ENCODE measurements at places on chromosomes 2 and 18.

GRCh38 chr2:160097326-160097725, 34.9 kb upstream of the PLA2R1 start:
- DNase-seq = no peak

- no peak for DNase-seq
Observed at GRCh38 chr18:62918361-62918760, 203.0 kb downstream of the PHLPP1 start.

DNA sequence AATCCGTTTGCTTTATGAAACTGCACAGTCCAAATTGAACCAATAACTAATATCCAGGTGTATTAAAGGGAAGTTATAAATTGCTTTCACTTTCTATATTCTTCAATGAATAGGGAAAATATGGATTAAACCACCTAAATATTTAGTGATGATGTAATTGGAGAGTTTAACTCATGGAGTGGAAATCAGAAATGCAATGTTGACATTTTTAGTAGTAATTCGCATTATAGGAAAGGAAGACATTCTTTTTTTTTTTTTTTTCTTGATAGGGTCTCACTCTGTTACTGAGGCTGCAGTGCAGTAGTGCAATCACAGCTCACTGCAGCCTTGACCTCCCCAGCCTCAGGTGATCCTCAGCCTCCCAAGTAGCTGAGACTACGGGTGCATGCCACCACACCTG, 321.9 kb downstream of the RNF144A start:
- no peak for DNase-seq

DNA sequence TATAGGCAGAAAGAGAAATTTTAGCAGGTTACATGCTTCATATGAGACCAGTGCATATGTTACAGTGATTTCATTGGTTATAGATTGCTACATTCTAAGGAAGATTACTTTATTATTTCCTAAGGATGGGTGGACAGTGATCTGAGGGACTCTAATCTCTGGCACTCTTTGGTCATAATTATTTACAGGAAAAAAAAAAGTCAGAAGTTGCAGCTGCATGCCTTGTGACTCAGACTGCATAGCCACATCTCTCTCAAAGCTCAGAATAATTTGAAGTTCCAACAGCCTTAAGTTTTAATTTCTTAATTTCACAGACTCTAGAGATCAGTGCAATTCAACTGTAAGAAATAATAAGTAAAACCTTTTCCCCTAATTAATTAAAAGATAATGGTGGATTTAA, 27.1 kb upstream of the BARD1 start:
- DNase-seq = no peak

- no peak for DNase-seq
Observed at GRCh38 chr2:195622966-195623365, 34.1 kb upstream of the SLC39A10 start.

DNA sequence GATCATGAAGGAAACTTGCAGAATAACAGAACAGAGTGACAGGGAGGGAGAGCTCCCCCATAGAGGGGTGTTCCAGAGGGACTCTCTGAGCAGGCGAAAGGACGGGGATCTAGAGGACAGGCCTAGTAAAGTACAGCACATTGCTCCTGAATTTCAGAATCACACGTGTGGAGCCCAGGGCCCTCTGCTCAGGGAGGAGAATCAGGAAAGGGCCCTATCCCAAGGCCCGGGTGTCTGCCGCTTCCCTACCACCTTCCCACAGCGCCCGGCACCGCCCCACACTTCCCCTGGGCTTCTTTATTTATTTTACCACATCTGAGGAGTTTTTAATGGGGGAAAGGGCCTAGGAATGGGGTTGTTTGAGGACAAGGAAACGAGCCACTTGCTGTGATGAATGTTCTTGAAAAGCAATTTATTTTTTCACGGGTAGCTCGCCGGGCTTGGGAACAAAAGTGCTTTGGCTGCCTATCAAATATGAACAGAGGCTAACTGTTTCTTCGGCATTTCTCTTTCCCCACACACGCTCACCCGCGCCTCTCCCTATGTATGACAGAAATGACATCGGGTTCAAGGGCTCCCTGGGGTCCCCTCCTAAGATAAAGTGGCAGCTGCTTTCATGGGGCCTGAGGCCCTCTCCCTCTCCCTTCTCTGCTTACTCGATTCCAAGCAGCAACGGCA, 79.3 kb upstream of the GLI2 start:
- no peak for DNase-seq
